ENCODE measurements at places on chromosomes 3 and 15.

DNA sequence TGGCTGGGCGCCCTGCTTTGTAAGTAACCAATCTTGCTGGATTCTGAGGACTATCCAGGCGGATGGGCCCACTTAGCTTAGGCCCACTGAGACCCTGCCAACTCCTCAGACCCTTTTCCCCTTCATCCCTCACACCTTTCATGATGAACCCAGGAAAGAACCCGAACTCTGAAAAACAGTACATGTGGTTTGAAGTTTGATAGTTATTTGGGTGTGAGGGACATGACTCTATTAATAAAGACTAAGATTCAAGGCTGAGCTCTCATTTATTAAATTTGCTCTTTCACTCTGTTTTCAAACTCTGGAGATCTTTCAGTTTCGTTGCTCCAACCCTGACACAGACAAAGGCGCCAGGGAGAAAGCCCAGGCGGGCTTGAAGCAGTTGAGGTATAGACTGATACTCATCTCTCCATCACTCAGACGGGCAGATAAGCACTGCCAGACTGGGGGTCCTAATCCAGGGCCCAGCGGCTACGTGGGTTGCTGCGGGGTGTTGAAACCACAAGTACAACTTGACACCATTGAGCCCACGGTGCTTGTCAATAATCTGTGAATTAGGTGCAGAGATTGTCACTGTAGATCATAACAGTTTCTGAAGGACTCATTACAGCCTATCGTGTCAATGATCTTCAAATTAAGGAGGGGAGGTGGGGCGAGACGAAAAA, 7.2 kb upstream of the SOX2 start:
- DNase-seq: no peak

GRCh38 chr3:6726811-6727210, 134.1 kb upstream of the GRM7 start:
- no peak for DNase-seq

- no peak for DNase-seq
These were observed 17.5 kb downstream of the TMEM158 start for GRCh38 chr3:45208586-45208985.

DNA sequence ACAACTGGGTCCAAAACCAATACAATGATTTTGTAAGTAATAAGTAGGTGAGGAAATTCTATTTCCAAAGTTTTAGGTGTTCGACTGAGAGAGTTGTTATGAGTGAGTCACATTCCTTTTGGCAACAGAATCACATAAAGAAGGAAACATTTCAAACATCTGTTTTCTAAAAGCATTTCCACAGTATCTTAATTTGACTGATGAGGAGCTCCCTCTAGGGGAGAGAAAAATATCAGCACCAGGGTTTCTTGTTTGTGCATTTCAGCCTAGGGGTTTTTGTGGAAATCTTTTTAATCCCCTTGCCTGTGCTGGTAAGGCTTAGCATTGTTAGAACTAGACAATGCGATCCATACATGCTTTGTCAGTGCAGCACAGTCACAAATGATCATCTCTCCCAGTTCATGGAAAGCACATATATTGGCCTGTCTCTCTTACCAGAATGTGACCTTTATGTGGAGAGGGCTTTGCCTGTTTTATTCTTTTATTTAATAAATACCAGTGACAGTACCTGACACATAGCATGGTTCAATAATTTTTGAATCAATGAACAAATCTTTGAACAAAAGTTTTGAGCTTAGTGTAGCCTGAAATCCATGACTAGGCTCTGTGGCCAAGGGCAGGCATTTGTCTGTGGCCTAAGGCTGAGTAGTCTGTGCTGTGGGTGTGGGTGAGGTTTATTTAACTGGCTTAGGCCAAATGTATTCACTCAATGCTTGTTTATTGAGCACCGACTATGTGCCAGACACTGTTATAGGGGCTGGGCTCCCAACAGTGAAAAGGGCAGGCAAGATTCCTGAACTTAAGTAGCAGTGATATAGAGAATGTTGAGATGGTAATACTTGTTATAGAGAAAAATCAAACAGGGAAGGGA, 21.1 kb upstream of the IQCF6 start:
- peak; percentile 72 for DNase-seq

- no peak for DNase-seq
These were observed 10.6 kb upstream of the WNT7A start for GRCh38 chr3:13890377-13891016.

DNA sequence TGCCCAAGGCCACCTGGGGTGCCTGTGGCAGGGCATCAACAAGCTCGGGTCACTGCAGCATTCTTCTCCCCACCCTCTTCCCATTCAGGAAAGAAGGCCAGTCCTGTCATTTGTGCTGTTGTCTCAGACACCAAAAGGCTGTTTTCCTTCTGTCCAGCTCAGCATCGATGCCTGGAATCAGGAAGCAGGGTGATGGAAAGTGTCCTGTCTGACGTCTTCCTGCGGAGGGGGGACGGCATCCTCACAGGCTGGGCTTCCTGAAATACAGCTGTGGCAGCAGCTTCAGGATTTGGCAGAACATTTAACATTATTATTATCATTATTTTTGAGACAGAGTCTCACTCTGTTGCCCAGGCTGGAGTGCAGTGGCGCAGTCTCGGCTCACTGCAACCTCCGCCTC, 33.0 kb upstream of the ANKDD1A start:
- DNase-seq: no peak

- DNase-seq: no peak
These were observed 214.8 kb upstream of the ST8SIA2 start for GRCh38 chr15:92178911-92179310.

DNA sequence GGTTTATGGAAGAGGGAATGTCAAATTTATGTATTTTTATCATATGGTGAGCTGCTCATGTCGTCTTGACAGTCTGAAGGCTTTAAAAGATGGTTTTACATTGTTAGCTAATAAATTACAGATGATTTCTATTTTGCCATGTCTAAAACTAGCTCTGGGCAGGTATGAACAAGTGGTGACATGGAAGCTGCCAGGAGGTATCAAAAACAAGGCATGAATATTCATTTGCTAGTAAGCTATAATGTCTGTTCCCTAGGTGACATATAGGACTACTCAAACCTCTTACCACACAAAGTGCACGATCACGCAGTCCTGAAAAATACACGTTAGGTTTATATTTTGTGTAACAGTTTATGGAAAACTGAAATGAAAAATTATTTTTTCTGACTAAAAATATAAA, 34.8 kb downstream of the ST3GAL6 start:
- no peak for DNase-seq

- DNase-seq: peak; percentile 57
These were observed 316.1 kb upstream of the TMCO5A start for GRCh38 chr15:37618353-37618752.

DNA sequence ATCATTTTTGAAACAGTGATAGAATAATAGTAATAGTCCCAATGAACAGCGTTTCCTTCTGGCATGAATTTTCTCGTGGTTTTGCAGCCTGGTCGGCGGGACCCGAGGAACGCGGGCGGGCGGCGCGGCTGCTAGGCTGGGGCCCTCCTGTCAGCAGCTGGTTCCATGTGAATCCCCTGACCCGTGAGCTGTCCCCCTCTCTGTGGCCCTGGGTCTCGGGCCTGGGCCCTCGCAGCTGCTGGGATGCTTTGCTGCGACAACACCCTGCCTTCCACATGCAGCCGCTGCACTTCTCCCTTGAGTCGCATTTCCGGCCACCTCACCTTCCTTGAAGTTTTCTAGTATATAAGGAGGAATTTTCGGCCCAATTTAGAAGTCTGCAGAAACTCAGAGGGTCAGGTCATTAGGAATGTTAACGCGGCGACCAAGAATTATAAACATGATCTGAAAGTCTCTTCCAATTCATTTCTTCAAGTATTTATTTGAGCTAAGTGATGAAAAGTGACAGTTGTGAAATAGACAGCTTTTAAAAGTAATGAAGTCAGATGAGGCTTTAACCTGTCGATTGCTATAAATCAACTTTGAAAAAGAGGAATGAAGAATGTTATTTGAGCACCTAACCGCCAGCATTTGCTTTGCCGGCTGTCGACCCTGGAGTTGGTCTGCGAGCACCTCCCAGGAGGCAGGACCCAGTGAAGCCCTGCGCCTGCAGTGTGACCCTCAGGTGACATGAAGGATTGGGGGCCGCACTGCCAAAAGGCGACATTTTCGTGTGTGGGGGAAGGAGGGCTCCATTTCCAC, 27.7 kb downstream of the NR2F2 start:
- no peak for DNase-seq

GRCh38 chr3:168216851-168217250, 121.1 kb upstream of the GOLIM4 start:
- DNase-seq: no peak

DNA sequence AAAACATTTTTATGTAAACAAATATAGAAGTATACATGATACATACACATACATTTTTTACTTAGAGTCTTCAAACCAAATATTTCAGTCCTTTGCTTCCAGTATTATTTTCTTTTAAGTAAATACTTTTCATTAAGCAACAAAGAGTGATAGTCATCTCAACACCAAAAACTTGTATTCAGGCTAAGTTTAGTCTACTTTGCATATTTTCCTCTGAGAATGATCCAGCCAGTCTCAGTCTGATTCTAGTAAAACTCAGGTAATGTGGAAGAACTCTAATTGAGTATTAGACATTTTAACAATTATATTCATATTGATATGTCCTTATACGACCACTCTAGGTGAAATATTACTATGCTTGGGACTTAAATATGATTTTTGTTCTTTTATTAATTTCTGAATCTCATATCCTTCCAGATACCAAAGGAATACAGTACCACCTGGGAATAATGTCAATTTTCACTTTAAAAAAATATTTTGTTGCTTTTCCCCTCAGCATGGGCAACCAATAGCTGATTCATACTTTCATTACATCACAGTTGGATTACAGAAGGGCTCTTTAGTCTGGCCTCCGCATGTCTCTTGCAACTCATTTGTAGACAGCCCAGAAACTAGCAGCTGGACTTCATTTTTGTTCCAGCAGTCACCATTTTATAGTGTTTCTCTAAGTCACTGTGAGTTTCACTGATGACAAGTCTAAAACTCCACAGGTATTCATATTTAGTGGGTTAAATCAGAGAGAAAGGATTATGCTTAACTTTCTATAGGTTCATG, 390.4 kb downstream of the ZBTB20 start:
- DNase-seq: peak; percentile 49

- DNase-seq: no peak
These were observed 74.8 kb downstream of the STXBP5L start for GRCh38 chr3:120982608-120983320.

- DNase-seq: no peak
These were observed at the start of gene B3GNT5 for GRCh38 chr3:183252973-183253527. TSS of gene B3GNT5 (plus strand) at chr3:183253253. CDS start at chr3:183269799, 16,546 bp downstream.

DNA sequence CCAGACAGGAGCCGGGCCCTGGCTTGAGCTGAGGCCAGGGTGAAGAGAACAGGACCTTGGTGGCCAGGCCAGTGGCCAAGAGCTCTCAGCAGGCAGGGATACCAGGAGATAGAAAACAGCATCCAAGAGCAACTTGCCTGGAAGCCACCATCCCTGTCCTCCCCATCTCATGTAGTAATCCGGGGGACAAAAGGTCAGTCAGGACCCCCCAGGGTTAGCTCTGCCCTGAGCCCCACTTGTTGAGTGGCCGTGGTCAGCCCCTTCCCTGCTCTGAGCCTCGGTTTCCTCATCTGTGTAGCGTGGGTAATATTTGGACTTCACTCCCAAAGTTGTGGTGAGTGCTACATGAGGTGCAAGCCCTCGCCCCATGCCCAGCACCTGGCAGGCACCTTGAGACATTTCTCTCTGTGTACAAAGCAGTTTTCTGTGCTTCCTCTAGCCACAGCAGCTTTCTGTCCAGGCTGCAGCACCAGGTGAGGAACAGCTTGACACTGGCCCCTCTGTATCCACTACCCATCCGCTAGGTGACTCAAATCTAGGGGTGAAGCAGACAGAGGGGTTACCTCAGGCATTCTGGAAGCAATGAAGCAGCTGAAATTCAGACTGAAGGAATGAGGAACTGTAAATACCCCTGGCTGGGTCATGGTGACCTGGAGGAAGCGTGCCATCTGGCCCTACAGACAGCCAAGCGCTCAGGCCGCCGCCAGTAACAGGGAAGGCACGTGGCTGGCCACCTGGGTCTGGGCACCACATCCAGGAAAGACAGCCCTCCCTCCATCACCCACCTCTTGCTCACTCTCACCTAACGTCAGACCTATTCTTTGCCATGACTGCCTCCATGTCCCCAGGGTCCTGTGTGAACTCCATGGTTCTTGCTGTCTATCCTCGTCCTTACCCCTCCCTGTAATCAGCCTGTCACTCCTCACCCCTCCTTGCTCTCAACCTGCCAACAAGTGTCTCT, 6.7 kb downstream of the CISH start:
- DNase-seq: no peak

DNA sequence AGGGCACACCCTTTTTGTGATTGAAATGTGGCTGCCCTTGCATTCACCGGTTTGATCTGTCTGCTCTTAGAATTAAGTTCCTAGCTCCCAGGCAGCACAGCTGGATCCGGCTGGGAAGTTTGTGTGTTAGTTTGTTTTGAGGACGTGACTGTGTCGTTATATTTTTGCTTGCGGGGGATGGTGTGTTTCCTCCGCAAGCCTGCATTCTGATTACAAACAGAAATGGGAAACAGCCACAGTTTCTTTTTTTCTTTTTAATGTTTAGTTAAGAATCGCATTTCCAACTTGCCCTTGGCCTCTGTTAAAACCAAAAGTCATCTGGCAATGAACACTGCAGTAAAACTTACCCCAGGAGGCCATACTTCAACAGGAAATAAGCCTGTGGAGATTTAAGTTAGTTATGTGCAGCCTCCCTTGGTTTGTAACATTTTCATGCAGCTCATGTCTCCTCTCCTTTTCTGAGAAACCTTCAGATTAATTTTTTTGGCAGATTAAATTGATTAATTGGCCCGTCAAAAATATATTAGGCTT, 888 bp downstream of the TMOD3 start:
- no peak for DNase-seq

DNA sequence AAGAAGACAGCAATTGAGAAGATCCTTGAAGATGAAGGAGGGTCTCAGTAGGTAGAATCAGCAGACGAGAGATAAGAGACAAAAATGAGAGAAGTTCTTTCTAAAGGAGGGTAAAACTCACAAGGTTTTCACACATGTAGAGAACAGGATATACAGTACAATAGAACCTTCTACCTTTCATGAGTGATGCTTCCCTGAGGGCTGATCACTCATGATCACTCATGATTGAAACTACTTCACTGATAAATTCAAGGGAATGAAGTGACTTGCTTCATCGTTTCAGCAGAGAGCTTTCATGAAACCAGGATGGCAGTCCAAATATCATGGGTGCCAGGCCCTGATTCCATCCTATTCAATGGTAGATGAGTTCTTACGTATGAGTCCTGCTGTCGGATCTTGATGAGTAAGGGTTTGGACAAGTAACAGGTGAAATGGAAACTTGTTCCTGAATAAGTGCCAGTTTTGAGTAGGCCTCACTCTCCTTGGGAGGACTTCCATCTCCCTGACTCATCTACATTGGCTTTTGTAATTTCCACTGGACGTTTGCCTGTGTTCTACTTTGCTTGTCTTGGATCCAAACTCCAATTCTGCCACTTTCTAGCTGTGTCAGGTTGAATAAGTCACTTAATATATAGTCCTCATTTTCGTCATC, 9.6 kb upstream of the CLDN16 start:
- DNase-seq: peak; percentile 65

DNA sequence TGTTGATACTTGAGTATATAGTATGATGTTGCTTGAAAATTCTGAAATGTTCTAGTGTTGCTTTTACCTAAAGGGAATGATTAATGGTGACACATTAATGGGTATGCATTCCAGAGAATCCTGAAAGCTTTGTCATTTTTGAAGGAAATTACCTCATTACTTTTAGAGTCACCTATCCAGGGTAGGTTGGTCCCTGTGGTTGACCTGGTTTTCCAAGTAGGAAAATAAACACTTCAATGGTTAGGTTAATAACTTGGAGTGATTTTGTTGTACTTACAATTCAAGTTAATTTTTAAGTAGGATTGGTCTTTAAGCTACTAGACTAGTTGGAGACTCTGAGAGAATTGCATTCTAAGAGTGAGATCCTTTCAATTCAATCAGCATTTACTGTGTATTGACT, 31.0 kb downstream of the MITF start:
- DNase-seq: peak; percentile 15

- no peak for DNase-seq
These were observed 184.7 kb downstream of the MEGF11 start for GRCh38 chr15:66068801-66069200.

Data from fibroblast of skin of abdomen (primary cell).